CD4-positive, alpha-beta T cell treated with Interleukin-15 for 1 hour (primary cell): ENCODE measurements at places on chromosomes 16 and 17.

DNA sequence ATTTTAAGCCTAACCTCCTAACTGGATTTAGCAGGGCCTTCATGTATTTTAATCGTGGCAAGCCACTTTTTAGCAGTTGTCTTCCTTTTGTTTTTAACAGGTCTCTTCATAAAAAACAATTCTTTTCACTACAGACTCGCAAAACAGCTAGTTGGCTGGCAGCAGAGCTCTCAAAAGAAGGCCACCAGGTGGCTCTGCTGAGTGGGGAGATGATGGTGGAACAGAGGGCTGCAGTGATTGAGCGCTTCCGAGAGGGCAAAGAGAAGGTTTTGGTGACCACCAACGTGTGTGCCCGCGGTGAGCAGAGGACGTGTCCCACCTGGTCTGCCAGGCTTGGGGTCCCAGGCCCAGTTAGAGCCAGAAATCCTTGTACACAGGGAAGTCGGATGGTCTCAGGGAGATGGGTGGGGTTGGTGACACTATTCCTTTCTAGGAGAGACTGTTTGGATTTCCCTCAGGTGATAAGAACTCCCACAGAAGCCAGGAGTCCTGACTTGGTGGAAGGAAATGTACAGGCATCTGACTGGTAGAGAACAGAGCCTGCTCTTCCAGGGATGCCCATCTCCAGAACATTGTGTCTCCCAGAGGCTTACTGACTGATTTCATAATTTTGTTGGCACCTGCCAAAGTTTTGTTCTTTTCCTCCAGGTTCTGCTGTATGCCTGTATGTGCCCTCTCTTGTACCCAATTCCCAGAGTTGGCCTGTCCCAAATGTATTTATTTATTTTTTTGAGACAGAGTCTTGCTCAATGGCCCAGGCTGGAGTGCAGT, 14.9 kb upstream of the DDX19A start:
- no peak for DNase-seq

DNA sequence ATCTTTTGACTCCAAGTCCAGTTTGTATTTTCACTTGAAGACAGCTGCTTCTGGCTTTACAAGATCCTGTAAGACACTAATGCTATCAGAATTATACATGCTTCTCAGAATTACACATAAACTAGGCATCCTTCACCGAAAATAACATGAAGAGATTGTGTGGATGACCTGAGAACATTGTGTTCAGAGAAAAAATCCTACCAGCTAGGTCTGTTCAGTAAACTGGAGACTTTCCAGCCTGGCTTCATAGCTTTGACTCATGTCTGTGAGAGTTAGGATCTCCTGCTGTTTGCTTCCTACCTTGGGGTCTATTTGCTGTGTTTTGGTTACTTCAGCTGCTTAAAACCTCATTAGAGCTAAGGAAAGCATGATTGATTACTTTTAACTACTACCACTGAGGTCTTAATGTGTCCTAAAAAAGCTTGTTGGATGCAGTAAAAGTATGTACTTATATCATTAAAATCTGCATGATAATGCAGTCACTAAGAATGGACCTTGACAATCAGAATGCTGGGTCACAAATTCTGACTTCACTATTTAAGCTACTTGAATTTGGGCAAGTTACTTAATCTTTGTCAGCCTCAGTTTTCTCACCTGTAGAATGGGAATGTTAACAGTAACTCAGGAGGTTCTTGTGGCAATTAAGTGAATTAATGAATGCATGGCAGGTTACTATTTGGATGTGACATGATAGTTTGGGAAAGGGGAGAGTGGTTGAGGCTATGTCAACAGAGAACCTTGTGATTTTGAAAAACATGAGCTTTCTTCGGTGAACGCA, 8.0 kb upstream of the MYH13 start:
- DNase-seq = no peak

DNA sequence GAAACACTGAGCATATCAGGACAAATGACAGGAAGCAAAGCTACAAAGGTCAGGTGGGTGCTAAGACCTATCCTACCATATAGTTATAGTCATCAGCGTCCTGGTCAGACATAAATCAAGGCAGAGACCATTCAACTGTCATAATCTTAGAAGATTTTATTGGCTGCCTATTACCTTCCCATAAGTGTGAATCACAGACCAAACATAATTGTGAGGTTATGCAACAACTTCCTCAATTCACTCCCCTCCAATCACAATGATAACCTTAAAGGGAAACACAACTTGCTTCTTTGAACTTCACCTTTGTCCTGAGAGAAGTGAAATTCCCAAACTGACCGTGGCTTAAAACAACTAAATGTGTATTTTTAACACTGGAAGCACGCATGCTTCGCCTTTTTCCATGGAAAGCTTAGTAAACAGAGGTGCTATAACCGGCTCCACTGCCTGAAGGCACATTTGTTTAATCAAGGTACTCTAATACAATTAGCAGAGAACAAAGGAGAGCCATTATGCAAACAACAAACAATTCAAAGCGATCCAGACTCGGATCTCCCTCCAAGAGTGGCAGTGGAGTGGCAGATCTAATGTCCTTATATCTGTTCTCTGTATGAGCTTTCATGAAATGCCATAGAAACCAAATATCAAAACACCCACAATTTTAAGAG, 84.9 kb downstream of the TMEM114 start:
- DNase-seq = no peak

GRCh38 chr17:64632194-64632593, 29.9 kb downstream of the SMURF2 start:
- DNase-seq = no peak

DNA sequence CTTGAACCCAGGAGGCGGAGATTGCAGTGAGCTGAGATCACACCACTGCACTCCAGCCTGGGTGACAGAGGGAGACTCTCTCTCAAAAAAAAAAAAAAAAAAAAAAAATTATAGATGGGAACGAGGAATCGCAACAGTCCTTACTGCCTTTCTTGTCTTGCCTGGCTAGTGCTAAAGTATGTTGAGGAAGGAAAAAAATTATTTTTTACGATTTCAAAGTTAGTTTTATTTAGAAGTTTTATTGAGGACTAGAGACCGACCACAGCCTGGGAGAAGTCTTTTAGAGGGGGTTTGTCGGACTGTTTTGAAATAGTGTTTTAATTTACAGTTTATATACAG, 15.8 kb upstream of the DNAH17 start:
- no peak for DNase-seq

- no peak for DNase-seq
Measured at GRCh38 chr16:88460496-88461330, 7.6 kb downstream of the ZFPM1 start.

DNA sequence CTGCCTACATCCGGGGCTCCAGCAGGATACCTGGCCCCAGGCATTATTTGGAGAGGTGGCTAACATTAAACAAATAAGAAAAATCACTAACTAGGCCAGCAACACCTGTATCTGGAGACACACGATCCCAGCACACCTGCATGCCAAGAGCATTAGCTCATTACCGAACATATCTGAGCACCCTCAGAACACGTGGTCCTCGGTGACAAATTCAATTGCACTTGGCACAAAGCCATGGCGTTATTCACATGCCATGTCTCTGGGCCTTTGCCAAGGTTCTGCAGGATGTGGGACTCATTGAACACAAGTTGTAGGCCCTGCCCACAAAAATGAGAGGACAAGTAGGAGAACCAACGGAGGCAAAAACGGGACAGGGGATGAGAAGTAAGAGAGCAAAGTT, 552.3 kb downstream of the TOX3 start:
- DNase-seq = no peak

- DNase-seq = no peak
Measured at GRCh38 chr17:77825621-77826020, 132.9 kb upstream of the TNRC6C start.

- no peak for DNase-seq
Measured at GRCh38 chr17:46925185-46925868, 2.4 kb downstream of the GOSR2 start.

GRCh38 chr17:63033142-63033541, 67.1 kb downstream of the TANC2 start:
- no peak for DNase-seq

GRCh38 chr16:50103764-50104163, 38.0 kb downstream of the HEATR3 start:
- no peak for DNase-seq

DNA sequence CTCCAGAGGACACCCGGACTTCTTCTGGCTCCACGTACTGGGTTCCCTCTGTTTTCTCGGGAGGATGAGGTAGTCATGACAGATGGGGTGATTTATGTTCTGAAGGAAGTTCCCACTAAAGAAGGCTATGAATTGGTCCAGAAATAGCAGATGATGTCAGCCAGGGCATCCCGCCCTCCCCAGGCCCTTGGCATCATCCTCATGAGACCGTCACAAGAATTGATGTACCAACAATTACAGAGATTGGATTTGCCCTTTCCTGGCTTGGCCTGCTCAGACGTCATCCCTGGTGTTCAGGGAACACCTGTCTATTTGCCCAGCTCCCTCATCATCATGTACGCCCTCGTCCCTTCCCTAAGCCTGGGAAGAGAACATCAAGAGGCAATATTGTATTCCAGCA, 102.8 kb upstream of the CCL1 start:
- DNase-seq = no peak

DNA sequence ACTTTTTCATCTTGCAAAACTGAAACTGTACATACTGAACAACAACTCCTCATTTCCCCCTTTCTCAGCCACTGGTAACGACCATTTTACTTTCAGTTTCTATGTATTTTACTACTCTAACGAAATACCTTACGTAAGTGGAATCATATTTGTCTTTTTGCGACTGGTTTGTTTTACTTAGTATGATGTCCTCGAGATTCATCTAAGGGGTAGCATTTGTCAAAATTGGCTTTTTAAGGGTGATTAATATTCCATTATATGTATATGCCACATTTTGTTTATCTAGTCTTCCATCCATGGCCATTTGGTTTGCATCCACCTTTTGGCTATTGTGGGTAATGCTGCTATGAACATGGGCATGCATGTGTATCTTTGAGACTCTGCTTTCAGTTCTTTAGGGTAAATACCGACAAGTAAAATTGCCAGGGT, 10.4 kb downstream of the KPNB1 start:
- no peak for DNase-seq

GRCh38 chr17:58741121-58741625, 14.5 kb upstream of the PPM1E start:
- no peak for DNase-seq

- DNase-seq = no peak
Measured at GRCh38 chr17:59643159-59644140, 23.8 kb downstream of the CLTC start.

DNA sequence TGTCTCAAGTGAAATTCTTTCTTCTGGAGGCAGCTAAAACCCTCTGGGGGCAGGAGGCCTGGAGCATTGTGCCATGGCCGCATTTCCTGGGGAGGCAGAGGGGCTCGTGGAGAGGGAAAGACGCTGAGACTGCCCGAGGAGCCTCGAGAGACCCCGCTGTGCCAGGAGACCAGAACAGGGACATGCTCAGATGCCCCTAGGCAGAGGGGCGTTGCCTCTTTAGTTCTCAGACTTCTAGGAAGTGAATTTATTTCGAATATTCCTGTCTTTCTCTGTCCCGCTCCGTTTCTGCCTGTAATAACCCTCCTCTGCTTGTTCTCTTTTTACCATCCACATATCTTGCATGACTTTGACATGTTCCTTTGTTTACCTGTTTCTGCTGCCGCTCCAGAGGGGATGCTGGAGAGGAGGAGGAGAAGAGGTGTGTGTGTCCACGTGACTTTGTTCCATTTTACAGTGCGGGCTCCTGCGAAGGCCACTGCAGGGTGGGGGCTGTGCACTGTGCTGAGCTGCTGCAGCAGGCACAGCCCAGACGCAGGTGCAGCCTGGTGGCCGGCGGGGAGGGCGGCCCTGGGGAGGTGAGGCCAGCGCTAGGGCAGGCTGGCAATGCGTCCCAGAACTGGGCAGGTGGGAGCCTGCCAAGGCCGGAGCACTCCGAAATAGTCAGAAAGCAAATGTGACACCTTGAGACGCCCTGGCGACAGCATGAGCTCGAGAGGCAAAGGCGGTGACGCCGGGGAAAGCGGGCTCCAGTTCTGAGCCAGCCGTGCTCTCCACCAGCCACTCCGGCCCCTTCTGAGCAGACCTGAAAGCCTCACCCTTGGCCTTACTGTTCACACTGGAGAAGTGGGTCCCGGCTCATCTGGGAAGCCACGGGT, 29.9 kb downstream of the CIBAR2 start:
- DNase-seq = no peak

- DNase-seq = no peak
Measured at GRCh38 chr17:38428643-38429371, 543 bp downstream of the ARHGAP23 start.

- peak; percentile 65 for DNase-seq
Measured at GRCh38 chr16:89052890-89053724, 40.5 kb upstream of the ACSF3 start.

DNA sequence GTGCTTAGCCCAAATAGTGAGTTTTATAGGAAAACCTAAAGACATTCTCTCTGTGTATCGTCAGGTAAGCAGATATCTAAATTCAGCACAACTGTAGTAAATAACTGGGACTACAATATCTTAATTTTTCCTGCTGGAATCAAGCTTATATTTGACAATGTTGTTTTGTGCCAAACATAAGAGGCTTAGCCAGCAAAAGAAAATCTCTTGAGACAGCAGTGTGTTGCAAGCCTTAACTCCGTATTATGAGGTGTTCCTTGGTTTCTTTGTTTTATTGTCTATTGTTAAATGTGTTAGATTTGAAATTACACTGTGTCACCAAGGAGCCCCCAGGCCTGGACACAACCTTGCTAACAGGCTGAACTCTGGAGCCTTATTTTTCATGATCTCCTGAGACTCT, 1570.6 kb upstream of the GOT2 start:
- DNase-seq = no peak

- DNase-seq = no peak
Measured at GRCh38 chr17:1125788-1126145, 54.0 kb downstream of the ABR start.

GRCh38 chr17:51673070-51673469, 412.7 kb downstream of the UTP18 start:
- no peak for DNase-seq

DNA sequence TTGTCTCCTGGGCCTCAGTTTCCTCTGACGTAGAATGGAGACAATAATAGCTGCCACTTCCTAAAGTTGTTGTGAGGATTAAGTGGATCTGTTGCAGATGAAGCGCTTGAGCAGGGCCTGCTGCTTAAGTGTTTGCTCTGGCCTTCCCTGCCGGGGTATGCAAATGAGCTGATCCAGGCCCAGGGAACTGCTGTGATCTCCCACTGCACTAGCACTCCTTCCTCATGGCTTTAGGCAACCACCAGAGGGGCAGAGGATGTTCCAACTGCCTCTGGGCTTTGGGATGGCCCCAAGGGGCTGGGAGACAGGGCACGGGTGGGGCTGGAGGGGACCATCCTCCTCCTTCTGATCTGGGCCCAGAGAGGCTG, 6.2 kb downstream of the SBK1 start:
- DNase-seq = no peak

GRCh38 chr16:63289834-63290460, 1253.7 kb upstream of the CDH8 start:
- no peak for DNase-seq

GRCh38 chr16:3727806-3728381, 10.6 kb upstream of the TRAP1 start:
- no peak for DNase-seq
